ENCODE measurements at places on chromosomes 5 and 9.
A peak's percentile ranks its signal among the peaks of the same experiment; 100 is the strongest.

DNA sequence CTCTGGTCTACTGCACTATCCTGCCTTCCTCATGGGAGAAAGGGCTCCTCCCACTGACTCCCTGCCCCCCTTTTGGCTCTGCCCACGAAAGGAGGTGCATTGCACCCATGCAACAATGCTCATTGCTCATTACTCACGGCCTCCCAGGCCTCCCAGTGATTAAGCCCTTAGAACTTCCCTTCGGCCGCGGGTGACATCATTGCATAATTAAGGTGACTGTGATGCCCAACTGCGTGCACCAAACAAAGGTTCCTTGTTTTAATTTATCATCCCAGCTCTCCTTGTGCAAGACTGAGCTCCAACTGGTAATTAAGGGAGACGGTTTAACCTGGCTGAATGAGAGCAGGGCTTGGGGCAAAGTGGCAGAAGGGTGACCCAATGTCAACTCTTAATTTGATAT, 180.4 kb downstream of the GAS1 start:
- peak; percentile 95 for DNase-seq

DNA sequence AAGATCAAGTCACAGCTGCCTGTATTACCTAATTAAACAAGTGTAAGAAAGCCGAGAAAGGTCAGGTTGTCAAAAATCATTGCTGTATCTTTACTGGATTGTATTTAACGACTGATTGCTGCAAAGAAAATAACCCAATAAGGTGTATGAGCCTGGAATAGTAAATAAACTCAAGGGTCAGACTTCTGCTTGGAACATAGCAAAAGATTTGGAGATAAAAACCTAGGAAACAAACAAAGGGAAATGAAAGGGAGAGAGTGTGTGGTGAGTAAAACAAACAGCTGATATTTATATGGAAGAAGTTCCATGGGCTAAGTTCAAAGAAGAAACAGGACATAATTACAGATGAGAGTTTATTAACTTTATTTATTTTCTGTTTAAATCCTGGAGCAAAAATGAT, 354.0 kb downstream of the TLR4 start:
- DNase-seq: no peak

- no peak for DNase-seq
These were observed 3.0 kb downstream of the PSMB7 start for GRCh38 chr9:124412228-124412575.

DNA sequence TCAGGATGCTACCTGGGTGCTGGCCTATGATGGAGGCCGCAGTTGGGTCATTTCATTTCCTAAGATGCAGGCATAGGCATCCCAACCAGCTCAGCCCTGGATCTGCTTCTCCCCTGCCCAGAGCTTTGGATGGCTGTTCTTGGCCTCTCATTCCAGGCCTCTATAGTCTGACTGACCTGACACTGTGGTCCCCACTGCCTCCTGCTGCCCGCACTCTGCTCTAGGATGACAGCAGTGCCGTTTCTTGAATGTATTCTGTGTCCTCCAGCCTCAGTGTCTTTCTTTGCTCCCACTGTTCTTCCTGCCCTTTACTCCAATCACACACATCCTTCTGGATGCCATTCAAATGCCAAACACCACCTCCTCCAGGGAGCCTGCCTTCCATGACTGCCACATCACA, 235.7 kb downstream of the HSPA4 start:
- DNase-seq: peak; percentile 19

- DNase-seq: no peak
These were observed 33.7 kb downstream of the AP3B1 start for GRCh38 chr5:78260771-78261170.

DNA sequence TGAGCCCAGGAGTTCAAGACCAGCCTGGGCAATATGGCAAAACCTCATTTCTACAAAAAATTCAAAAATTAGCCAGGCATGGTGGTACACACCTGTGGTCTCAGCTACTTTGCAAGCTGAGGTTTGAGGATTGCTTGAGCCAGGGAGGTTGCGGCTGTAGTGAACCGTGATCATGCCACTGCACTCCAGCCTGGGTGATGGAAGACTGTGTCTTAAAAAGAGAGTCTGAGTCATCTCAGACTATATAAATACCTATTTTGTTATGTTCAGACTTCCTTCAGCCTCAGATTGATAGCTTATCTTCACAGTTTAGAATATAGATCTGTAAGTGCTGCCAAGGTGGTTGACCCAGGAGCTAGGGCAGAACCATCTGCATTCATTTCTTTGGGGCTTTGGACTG, 1.6 kb upstream of the PAIP2 start:
- no peak for DNase-seq

DNA sequence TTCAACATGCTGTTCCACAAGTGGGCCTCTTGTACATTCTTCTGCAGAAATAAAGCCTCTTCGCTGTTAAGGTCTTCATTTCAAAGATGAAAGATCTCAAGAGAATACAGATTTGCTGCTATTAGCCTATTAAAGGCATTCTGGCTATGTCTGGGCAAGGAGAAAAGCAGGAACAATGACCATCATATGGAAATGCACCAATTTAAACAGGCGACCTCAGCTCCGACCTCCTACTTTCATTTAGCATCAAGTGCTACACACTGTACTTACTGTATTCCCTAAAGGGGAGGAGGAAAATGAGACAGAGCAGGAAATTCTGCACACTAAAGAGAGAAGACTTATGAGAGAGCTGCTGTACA, 64.8 kb downstream of the HABP4 start:
- peak; percentile 25 for DNase-seq

- DNase-seq: peak; percentile 11
These were observed 8.1 kb downstream of the SLC12A7 start for GRCh38 chr5:1103505-1104326.

DNA sequence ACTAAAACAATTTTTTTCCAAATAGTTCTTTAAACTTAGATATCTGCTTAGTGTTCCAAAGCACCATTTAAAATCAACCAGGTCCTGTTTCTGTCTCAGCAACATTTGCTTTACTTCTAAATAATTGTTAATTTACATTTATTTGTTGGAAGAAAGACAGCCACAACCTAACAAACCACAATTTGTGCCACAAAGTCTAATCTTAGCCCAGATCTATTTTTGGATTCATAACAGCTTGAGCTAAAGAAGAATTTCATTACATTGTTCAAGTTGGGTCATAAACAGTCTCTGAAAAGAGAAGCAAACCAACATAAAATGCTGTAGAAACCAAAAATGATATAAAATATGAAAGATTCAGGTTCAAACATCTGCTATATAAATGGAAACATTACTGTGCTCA, 24.4 kb downstream of the MLLT3 start:
- no peak for DNase-seq

- DNase-seq: no peak
These were observed 3.4 kb downstream of the PBX3 start for GRCh38 chr9:125750627-125751011.

GRCh38 chr9:111937781-111938426, 41.3 kb downstream of the UGCG start:
- peak; percentile 38 for DNase-seq

GRCh38 chr5:111043712-111044506, 27.6 kb upstream of the TSLP start:
- peak; percentile 50 for DNase-seq

GRCh38 chr5:127666043-127666716, 17.3 kb downstream of the CTXN3 start:
- DNase-seq: peak; percentile 14

- DNase-seq: peak; percentile 68
These were observed 104.6 kb upstream of the TNFAIP8 start for GRCh38 chr5:119250946-119251901.

DNA sequence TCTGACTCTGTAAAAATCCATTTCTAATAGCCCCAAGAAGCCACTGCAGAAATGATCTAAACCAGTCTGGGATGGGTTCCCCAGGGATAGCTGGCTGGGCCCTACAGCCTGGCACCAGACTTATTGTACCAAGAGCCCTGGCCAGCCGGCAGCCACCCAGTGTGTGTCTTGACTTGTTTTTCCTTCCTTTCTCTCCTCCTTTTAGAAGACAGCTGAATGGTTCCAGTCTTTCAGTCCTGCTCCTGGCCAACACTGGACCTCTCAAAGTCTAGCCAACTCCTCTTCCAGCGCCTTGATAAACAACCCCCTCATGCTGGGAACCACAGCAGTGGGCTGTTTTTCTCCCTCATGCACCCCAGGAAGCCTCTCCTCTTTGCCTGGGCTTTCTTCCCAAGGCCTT, 34.1 kb downstream of the ATOX1 start:
- no peak for DNase-seq

DNA sequence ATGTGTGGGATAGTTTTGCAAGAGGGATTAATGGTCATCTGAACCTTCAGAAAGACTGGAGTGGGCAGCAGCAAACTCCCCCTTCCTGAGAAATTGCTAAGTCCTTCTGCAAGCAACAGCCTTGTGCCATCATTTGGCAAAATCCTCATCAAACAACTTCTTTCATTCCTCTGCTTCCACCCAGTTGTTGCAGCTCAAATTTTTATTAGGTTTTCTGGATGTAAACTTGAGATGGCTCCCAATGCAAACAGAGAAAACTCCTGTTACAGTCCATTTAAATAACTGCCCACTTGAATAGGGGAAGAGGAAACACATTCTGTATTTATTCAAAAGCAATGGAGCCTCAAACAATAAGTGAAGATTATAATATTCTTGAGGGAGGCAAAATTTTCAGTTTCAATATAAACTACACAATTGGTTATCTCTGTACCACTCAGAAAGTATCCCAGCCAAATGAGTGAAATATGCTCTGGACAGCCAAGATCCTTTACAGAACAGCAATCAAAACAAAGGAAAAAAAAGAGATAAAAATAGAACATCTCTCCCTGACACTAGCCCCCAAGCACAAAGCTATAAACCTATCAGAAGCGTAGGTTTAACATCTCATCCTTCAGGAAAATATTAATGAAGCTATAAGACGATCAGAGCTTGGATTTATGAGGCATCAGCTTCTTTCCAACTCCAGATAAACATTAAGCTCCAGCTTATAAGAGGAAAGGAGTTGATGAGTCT, 17.3 kb upstream of the DAP start:
- no peak for DNase-seq

GRCh38 chr9:117957267-117957666, 253.1 kb downstream of the TLR4 start:
- DNase-seq: no peak

DNA sequence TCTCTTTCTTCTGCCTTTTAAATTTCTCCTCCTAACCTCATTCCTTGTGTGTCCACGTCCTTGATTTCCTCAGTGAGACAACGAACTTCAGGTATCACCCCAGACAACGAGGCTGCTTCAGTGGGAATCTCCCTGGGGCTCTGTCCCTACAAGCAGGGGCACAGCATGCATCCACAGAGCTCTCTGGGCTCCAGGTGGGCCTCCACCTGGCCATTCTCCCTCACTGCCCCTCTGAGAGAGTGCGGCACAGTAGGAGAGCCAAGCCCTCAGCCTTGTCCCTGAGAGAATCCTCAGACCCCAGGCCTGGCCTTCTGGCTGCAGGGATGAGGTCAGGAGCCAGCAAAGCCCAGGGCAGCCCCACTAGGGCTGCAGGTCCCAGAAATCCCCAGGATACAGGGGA, 105.3 kb downstream of the LHFPL2 start:
- DNase-seq: no peak

DNA sequence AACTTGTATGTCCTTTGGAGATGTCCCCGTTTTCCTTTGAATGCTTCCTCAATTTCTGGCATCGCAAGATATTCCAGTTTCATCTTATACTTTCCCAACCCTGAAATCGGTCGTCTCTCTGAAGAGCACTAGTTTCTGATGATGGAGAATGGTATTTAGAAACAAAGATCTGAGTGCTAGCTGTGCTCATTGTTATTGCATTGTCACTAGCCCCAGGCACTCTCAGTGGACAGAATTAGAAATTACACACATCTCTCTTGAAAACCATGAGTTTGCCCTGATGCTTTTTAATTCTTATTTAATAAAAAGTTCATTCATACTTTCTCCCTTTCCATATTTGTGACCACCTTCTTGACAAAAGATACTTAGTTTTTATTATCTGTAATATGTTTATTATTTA, 67.7 kb downstream of the C9orf152 start:
- DNase-seq: no peak

DNA sequence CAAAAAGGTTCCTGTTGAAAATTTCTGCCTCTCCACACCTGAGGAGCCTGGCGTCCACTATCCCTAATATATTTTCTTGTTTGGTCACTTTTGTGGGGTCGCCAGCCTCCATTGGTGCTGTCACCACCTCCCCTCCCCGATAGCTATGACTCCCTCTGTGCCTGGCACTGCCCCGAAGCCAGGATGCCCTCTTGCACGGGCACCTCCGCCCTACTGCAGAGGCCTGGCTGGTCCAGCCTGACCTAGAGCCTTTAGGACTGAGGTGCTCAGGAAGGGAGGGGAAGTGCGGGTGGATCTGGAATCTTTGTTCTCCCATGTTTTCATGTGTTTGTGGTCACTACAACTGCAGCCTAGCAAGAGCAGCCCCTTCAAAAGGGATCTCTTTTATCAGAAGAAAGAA, 62.6 kb downstream of the WNK2 start:
- DNase-seq: no peak

GRCh38 chr5:17735761-17736160, 101.5 kb downstream of the TAF11L14 start:
- no peak for DNase-seq

GRCh38 chr5:109744261-109744660, 54.5 kb downstream of the MAN2A1 start:
- no peak for DNase-seq

DNA sequence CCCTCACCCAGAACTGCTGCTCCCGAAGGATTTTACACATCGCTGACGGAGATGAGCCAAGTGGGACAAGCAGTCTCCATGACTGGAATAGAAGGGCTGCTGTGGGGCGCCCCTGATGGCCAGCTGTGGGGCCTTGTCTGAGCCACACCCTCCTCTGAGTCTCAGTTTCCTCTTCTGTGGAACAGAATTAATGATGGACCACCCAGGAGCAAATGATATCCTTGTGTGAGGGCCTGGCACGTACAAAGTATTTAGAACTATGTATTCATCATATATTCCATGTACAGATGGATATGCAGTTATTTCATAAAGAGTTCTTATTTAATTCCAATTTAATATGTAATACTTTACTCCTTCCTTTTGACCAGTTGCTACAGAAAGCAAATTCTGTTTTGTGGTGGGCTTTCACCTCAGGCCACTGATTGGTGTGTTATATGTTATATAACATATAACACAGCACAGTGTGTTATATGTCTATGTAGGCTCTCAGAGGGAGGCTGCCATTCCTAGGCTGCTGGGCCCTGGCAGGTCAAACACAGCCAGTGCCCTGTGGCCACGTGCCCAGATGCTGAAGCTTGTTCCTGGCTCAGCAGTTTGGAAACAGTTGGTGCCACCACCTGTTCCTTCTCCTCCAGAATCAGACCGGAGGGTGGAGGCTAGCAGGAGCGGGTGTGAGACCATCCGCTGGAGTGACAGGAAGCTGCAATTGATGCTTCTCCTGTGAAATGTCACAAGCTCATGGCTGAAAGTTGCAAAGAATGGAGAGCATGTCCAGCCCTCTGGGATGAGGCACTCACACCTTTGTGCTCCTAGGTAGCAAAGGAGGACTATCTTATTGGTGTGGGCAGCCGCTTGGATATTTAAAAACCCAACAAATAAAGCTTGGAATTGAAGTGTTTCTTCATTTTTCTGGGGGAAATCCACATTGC, 4.4 kb upstream of the FGD3 start:
- no peak for DNase-seq
